SJSA1 (cell line): ENCODE measurements at places on chromosomes 12 and 14. TPM values are rescaled to one million over a fixed set of nuclear protein-coding genes. Genes with fewer than 3 reads are reported as not detected.

ACVRL1 gene
- total RNA-seq, result 23.3 and 27.6 TPM in 2 replicates

LLPH gene
- total RNA-seq, result 22.0 and 31.2 TPM in 2 replicates

RPL10L gene
- not detected in 2 replicates for total RNA-seq

DNA sequence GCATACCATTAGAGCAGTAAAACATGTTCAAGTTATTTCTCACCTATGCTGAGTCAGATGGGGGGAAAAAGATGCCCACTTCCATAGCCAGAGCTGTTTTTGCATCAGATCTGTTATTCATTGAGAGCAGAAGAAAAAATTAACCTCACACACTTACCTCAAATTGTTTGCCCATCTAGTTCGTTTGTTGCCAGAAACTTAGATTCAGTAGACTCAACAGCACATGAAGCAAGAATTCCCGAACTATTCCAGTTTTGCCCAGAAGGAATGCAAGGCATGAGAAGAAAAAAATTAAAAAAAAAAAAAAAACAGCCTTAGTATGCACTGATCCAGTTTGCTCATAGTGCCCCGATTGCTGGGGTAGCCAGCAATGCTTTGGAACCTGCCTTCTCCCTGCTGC lies 12.4 kb upstream of the DPF3 start:
- peak; percentile 60 for DNase-seq

DNA sequence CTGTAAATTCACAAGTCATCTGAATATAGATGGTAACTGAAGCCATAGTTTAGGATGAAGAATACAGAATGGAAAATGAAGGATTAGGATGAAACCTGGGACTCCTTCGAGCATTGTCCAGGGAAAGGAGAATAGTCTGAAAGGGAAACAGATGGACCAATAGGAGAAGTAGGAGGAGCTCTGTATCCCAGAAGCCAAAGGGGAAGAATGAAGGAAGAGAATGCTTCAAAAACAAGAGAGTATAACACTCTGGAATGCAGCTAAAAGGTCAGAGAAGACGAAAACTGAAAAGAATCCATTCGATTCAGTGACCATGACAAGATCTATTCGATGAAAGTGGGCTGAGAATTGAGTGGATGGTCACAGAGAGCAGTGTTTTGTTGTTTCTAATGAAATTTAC lies 1.0 kb downstream of the GMFB start:
- DNase-seq, result no peak

DNA sequence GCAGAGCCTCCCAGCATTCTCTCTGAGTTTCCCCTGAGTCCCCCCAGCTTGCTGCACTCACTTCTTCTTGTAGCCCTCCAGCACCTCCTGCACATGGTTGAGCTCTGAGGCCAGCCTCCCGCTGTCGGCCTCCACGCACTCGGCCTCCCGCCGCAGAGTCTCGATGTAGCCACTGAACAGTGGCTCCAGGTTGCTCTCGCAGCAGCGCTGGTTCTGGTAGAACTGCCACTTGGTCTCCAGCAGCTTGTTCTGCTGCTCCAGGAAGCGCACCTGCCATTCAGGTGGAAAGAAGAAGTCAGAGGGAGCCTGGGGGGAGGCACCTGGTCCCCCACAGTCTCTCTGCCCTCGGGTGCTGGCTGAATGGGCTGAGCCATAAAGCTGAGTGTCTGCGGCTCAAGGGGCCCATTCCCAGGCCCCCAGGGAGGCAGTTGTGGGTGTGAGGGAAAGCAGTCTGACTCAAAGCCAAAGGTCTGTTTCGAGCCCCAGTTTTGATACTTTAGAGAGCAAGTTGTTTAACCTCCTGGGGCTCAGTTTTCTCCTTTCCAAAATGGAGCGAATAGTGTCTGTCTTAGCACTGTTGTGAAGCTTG lies 2.3 kb downstream of the KRT85 start:
- DNase-seq, result no peak

- DNase-seq, result no peak
These were observed 131.0 kb upstream of the EEA1 start for GRCh38 chr12:93059925-93060665.

GRCh38 chr12:50057000-50057841 lies at the start of gene ASIC1:
Gene ASIC1 (plus strand): TSS chr12:50057596. CDS start chr12:50058767, 1,171 bp downstream.
- DNase-seq, result peak; percentile 54

- no peak for DNase-seq
These were observed 24.7 kb upstream of the OR6J1 start for GRCh38 chr14:22668863-22669262.
